ENCODE measurements at places on chromosomes 6 and 20.

DNA sequence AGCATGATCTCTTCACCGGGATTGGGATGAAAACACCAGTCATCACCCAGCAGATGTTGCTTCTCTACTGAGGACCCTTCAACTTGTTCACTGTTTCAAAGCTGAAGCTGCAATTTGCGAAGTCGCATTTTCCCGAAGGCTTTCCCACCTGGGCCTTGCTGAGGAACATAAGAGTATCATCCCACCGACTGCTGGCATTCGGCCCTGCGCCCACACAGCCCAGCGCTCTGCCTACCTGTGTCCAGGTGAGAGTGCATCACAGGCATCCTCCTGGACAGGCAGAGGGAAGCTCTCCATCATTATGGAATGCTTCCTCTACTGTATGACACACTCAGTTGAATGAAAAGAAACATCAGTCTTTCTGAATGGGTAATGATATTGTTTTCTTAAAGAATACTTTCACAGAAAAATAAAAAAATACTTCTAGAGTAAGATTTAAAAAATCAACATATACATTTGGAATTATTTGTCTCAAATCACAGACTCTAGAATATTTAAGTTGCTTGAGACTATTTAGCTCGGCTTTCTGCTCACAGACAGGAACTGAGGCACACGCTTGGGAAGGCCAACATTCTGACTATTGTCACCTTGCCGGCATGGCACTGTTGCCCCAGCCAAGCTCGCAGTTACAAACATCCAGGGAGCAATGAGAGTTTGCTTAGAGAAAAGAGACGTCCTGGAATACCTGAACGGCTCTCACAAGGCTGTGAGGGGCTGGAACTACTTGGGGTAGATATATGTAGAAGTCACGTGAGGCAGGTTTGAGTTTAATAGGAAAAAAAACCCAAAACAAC is 48.7 kb downstream of the FOXC1 start:
- no peak for DNase-seq

DNA sequence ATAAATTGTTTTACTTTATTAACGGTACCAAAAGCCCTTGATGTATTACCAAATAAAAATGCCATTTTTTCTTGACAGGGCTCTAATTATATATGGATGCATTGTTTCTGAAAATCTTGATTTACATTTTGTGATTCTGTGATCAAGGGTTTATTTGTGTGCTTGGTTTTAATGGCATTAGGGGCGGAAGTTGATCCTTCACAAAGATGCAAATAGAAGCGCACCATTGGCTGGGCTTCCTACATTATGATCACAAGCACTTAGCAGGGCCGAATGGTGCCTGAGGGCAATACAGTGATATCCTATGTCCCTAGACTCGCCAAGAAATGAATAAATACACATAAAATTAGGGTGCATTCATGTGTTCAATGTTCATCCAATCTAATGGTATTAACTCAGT is 172.9 kb upstream of the UST start:
- no peak for DNase-seq

GRCh38 chr20:43511879-43512278 is 4.4 kb downstream of the L3MBTL1 start:
- DNase-seq, result no peak

- DNase-seq, result peak; percentile 94
Observed at GRCh38 chr6:14458669-14459266, 341.2 kb downstream of the CD83 start.

DNA sequence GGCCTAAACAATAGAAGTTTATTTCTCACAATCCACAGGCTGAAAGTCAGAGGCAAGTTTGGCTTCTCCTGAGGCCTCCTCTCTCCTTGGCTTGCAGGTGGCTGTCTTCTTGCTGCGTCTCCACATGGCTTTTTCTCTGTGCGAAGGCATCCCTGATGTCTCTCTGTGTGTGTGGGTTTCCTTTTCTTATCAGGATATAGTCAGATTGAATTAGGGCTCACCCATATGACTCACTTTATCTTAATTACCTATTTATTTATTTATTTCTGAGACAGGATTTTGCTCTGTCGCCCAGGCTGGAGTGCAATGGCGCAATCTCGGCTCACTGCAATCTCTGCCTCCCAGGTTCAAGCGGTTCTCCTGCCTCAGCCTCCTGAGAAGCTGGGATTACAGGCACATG is 30.7 kb downstream of the LINC00237 start:
- DNase-seq, result no peak

- no peak for DNase-seq
Observed at GRCh38 chr20:38601216-38602184, at the start of gene ARHGAP40. ARHGAP40 (plus strand) TSS chr20:38601809.

DNA sequence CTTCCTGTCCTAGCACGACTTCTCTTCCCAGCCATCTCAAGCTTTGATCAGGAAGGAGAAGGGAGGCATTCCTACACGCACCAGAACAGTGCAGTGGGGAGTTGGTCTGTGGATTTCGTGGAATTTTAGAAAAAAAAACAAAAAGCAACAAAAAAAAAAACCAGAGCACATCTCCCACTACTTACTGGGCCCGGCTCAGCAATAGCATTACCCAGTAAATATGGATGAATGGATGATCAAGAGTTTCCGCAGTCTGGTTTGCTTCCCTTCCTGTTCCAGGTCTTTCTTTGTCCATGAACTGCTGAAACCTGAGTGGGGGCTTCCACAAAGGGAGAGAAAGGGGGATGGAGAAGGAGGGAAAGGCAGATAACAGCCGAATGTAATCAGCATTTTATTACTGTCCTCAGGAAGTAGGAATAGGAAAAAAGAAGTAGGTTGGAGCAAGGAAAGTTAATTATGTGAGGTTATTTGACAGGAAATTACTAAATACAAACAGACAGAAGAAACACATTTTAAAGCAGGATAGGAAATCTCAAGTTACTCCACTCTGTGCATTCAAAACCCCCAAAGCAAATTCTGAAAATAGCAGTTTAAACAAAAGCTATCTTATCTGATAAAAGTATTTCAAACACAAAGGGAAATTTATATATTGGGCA is 349.0 kb downstream of the PRL start:
- peak; percentile 20 for DNase-seq

DNA sequence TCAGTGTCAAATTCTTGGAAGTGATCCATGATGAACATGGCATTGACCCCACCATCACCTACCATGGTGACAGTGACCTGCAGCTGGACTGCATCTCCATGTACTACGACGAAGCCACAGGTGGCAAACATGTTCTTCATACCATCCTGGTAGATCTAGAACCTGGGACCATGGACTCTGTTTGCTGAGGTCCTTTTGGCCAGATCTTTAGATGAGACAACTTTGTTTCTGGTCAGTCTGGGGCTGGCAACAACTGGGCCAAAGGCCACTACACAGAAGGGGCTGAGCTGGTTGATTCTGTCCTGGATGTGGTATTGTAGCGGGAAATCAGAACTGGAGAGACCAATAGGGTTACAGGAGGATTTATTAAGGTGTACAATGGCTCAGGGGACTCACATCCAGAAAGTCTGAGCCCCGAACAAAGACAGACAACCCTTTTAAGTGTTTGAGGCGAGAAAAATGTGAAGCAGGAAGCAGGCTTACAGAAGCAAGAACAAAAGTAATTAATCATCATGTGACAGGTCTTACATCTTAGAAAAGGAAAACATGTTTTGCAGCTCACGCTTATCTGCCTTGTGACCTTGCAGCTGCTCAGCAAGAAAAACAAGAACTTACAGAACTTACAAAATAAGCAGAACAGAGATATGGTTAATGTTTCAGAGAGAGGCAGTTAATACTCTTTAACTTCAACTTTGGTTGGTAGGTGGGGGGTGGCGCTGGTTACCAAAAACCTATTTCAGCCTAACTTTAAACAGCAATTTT is 58.8 kb upstream of the MOCS1 start:
- DNase-seq, result peak; percentile 6

DNA sequence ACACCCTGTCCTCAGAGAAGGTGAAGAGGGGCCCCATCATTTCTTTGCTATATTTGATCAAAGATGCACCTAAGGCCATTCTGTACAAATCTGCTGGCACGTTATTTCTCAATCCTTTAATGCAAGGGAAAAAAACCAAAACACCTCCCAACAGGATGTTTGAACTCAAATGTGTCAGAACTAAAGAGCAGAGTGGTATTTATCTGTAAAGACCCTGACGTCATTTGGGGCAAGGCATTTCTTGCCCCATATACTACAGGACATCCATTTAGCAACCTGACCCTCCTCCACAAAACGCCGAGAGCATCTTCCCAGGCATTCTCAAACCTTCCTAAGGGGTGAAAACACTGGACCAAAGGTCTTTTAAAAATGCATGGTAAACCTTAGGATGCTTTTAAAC is 50.8 kb downstream of the ZMYND8 start:
- peak; percentile 84 for DNase-seq

- no peak for DNase-seq
Observed at GRCh38 chr6:119814609-119815400, 465.2 kb upstream of the MAN1A1 start.

- DNase-seq, result no peak
Observed at GRCh38 chr20:42024653-42025052, 406.5 kb upstream of the CHD6 start.

DNA sequence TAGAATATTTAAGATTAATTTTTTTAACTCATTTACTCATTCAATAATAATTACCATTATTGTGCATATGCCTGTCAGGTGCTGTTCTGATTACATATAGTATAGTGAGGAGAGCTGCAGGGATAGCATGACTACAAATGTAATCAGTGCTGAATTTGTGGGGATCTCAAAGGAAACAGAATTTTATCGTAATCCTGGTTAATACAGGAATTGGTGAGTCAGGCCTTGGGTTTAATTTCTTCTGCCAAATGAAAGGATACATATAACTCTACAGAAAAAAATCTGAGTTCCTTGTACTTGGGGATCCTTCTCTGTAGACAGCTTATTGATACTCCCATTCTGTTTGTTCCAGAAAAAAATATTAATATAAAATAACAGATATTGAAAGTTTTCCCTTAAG is 297.2 kb downstream of the GJA1 start:
- DNase-seq, result peak; percentile 26

DNA sequence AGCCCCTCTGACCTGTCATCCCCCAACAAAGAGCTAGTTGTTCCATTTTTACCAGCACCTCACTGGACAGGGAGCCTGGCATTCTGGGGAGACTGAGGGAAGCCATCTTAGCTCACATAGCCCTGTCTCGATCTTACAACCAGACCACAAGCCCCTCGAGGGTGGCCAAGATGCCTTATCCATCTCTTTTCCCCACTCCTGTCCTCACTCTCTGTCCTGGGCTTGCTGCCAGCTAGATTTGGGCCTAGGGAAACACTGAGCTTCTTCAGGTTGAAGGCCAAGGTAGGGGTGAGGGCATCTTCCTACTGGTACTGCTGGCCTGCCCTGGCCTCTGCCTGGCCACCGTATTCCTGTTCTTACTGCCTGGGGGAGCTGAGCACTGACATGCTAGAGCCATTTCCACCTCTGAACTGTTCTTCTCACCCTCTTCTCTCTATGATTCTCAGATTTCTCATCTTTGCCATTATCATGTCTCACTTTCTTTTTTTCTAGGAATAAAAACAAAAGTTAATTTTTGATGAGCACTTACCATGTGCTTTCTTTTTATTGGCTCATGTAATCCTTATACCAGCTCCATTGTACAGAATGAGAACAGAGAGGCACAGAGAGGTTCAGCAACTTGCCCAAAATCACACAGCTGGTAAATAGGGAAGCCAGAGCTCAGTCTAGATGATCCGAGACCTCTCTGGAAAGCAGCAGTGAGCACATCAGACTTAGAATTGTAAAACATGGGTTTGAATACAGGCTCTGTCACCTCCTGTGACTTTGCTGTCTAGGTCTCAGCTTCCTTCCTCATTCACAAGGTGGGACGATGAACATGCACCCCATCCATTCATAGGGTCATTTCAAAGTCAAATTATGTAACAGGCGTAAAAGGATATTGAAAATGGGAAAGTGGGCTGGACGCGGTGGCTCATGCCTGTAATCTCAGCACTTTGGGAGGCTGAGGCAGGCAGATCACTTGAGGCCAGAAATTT is 28.7 kb downstream of the FGD2 start:
- no peak for DNase-seq

GRCh38 chr20:1105599-1106194 is 12.7 kb upstream of the PSMF1 start:
- DNase-seq, result no peak

DNA sequence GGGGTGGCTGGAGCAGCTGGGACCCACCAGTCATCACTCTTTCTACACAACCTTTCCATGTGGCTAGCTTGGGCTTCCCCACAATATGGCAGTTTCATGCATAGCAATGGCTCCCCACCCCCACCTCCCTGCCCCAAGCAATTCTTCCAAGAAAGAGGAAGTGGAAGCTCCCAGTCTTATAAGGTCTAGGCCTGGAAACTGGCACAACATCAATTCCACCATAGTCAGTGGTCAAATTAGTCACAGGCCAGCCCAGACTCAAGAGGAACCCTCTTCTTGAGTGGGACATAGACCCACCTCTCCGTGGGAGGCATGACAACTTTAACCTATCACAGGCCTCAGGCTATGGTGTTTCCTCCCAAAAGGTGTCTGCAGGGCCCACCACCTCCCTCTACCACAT is 17.7 kb downstream of the TGM6 start:
- DNase-seq, result no peak

DNA sequence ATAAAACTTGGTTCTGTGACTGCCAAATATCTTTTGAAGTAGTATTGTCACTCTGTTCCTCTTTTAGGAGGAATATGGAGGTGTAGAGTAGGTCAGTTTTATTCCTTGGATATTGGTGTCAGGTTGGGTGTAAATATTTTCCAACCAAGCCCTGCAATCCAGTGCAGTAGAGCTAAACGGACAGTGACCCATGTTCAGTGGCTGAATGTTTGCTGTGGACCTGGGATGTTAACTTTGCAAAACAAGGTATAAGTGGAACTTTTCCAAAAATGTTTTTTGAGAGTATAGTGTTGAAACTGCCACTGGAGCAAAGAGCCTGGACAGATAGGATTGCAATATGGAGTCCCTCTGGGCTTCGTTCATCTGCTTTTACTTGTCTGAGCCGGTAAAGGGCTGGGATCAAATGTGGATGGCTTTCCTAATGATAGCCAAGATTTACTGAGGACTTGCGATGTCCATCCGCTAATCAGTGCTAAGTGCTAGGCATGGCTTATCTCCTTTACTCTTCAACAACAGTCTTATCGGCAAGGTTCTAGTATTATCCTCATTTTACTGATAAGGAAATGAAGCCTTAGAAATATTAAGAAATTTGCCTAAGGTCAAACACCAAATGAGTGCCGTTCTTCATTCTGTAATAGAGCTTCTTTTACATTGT is 69.0 kb upstream of the BACH2 start:
- DNase-seq, result no peak

DNA sequence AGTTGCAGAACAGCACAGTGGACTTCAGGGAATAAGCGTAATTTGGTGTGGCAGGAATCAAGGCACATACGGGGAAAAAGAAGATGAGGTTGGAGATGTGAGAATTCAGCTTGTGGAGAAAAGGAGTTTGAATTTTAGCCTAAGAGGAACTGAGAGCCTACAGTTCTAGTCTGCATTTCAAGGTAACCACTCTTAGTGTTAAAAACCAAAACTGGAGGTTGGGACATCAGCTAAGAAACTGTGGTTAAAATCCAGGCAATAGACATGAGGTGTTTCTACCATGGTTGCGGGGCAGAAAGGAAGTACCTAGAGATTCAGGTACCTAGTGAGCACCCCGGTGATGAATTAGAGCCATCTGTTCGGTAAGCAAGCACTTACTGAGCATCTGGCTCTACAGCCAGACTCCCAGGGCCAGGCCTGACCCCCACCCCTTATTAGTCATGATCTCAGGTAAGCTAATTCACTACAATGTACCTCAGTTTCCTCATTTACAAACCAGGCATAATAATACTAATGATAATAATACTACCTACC is 44.4 kb downstream of the FAXC start:
- no peak for DNase-seq

Data from fibroblast of pulmonary artery (primary cell).